ENCODE measurements at places on chromosomes 11 and 22. TPM values are rescaled to one million over a fixed set of nuclear protein-coding genes. Genes with fewer than 3 reads are reported as not detected.

The CRYAB gene
- 12.5 TPM for total RNA-seq

The CATSPER1 gene
- 1.3 TPM for total RNA-seq

The C22orf23 gene
- 0.28 TPM for total RNA-seq

The SOX10 gene
- not detected for total RNA-seq

The RPS25 gene
- 824 TPM for total RNA-seq

The POU2AF2 gene
- not detected for total RNA-seq

The USP47 gene
- total RNA-seq = 24.7 TPM

The OR6T1 gene
- not detected for total RNA-seq

The IL10RA gene
- not detected for total RNA-seq

The ATL3 gene
- total RNA-seq = 35.2 TPM

The ACTN3 gene
- total RNA-seq = 0.06 TPM

The ART1 gene
- total RNA-seq = not detected

The INSC gene
- total RNA-seq = 0.07 TPM

The ANGPTL5 gene
- total RNA-seq = 0.14 TPM

The APOL2 gene
- 85.0 TPM for total RNA-seq

The PKDREJ gene
- not detected for total RNA-seq

The NXPE4 gene
- not detected for total RNA-seq

The APOA4 gene
- total RNA-seq = not detected

The SUSD2 gene
- total RNA-seq = 76.7 TPM

The UFD1 gene
- total RNA-seq = 95.8 TPM

The OVCH2 gene
- not detected for total RNA-seq

The CRYBA4 gene
- not detected for total RNA-seq

The OR51L1 gene
- not detected for total RNA-seq

The GPHA2 gene
- not detected for total RNA-seq

The TTLL8 gene
- total RNA-seq = not detected

The KCNK4 gene
- total RNA-seq = 0.07 TPM

The FAM227A gene
- 1.0 TPM for total RNA-seq

The GTPBP1 gene
- total RNA-seq = 9.0 TPM

The MRGPRE gene
- 0.17 TPM for total RNA-seq

The TSGA10IP gene
- not detected for total RNA-seq

The RBFOX2 gene
- 23.3 TPM for total RNA-seq

The PLAAT2 gene
- 0.95 TPM for total RNA-seq
